Progenitor cell of endocrine pancreas (in vitro differentiated cells): ENCODE measurements at places on chromosomes 1 and 21. TPM values are rescaled to one million over a fixed set of nuclear protein-coding genes. Genes with fewer than 3 reads are reported as not detected.

The LHX8 gene
- 0.22 TPM in 1 of 2 replicates, not detected in the other for total RNA-seq

- no peak for DNase-seq
Measured at GRCh38 chr1:158024737-158025136, 31.3 kb downstream of the KIRREL1 start.

- no peak for DNase-seq
Measured at GRCh38 chr21:38743772-38744529, 61.8 kb upstream of the ETS2 start.

GRCh38 chr1:11731691-11732283 lies 4.1 kb upstream of the AGTRAP start:
- DNase-seq = no peak

GRCh38 chr1:29981586-29982239 lies 741.7 kb downstream of the MATN1 start:
- no peak for DNase-seq

DNA sequence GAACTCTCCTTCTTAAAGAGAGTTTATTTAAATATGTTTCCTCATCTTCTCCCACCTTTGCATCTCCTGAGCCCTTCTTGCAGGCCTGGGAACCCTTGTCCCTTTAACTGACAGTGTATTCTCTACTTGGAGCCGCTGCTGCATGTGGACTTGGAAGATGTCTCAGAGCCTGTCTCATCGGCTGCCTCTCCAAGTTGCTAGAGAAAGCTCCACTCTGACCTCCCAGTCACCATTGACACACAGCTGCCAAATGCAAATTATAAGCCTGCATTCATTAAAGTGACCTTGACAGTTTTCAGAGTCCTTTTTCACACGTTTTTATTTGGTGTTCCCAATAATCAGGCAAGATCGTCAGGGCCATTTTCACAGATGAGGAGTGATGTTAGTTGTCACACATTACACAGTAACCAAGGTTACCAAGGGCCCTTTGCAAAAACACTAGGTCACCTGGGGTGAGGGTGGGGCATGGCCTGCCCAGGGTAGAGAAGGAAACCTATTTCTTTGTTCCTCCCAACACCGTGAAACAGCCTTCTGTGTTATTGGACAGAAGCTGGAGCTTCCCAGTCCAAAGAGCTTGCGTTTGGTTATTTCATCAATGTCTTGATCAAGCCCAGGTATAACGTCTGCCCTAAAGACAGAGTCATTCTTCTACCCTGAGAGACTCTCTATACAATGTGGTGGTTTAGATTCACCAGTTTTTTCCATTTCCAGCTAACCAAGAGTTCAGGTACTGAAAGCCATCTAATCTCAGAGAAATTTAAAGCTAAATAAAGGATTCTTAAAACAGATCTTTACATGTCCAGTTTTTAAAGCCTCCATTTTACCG lies 164.1 kb downstream of the GALNT2 start:
- no peak for DNase-seq

DNA sequence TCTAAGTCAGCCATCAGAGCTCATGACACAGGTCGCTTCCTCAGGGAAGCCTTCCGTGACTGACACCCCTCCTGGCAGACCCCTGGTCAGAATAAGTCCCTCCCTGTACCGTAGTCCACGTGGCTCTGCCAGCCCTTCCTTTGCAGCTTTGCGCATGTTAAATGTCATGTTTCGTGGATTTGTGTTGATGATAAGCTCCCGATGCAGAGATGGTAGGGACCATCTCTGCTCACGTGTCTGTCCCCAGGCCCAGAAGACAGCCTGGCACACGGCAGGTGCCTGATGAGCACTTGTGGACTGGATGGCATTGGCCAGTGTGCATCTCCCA lies 75.9 kb downstream of the DHRS3 start:
- DNase-seq = no peak

The NHLH1 gene
- 0.78 and 0.96 TPM in 2 replicates for total RNA-seq

DNA sequence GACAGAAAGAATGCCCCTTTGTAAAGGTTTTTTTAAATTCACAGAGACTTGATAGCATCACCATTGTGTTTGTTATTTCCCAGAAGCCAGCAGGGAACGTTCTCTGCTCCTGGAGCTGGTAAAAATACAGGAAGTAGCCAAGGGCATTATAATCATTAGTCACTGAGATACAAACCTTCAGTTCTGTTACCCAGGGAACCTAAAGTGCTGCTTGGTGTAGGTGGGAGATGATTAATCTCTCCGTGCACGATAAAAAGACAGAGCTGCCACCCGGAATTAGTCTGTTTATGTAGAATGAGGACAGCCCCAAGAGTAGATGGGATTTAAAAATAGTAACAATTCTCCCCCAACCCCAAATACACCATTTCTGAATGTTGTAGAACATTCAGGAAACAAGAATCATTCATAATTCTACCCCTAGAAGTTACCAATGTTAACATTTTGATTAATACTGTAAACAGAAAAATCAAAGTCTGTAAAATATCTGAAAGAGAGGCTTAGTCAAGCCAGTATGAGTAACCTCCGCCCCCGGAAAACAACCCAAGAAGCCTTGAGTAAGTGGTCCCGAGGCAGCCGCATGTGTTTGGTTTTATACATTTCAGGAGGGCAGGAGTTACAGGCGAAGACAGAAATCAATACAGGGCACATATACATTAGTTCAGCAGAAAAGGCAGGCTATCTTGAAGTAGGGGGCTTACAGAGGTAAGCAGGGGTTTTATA lies 45.3 kb upstream of the CTBS start:
- DNase-seq = no peak

The FCRL2 gene
- not detected in 2 replicates for total RNA-seq

The FAM177B gene
- not detected in 2 replicates for total RNA-seq

GRCh38 chr1:214573386-214574318 lies 22.2 kb upstream of the PTPN14 start:
- DNase-seq = no peak

DNA sequence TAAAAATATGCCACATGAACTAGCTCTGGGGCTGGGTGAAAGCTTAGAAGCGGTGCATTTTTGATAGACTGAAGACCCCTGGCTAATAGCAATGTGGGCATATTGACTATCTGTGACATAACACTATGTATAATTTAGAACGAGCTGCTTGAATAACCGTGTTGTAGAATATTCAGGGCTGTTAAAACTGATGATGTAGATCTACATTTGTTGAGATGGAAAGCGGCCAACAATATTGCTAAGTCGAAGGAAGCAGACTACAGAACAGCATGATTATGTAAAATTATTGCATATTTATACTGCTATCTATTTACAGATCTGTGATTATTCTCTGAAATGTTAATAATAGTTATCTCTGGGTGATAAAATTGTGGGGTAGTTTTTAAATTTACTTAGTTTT lies 41.1 kb upstream of the BCL10 start:
- no peak for DNase-seq

The LGR6 gene
- 0.47 and 0.50 TPM in 2 replicates for total RNA-seq

DNA sequence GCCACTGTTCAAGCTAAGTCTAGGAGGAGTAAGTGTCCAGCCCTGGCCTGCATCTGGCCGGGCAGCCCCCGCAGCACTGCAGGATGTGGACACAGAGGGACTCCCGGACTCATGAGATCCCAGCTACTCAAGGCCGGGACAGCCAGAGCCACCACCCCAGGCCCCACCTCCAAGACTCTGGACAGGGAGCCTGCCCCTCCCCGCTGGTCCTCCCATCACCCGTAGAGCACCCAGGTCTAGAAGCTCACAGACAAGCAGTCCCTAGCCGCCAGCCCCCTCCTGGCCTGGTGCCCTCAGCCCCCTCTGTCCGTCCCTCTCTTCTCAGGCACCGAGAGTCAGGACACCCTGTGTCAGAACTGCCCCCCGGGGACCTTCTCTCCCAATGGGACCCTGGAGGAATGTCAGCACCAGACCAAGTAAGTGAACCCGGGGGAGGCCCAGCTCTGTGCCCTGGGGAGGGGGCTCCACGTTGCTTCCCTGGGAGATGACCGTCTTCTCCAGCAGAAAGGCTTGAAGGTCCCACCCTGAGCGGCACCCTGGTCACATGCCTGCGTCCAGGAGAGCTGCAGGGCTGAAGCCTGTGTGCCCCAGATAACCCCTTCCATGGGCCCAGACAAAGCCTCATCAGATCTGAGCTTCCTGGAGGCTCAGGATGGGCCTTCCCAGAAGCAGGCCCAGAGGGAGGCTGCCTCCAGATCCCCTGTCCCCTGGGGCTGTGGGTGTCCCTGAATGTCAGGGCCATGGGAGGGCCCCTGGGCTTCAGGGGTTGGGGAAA lies 4.3 kb downstream of the TNFRSF14 start:
- no peak for DNase-seq

The ANXA9 gene
- 3.5 TPM in 2 replicates for total RNA-seq

DNA sequence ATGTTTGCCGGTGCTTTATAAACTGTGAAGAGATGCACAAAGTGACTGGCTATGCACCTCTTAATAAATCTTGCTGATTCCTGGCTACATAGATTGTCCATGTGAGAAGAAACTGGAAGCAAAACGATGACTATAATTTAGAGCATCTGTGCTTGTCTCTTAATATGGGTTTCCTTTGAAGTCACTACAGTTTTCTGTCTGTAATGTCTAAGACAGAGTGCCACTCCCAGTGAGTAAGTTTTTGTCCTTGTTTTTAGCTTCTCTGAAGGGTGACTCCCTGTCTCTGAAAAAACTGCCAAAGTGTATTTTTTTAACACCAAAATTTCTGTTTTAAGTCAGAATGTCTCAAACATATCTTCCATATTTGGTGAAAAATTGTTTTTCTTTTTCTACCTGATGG lies 175.1 kb downstream of the FASLG start:
- DNase-seq = no peak

GRCh38 chr1:203658274-203658673 lies 31.6 kb downstream of the ATP2B4 start:
- DNase-seq = no peak

The FCRL1 gene
- total RNA-seq = not detected in 2 replicates
